ENCODE measurements at places on chromosomes 1 and 21.

GRCh38 chr1:116064616-116065015, 46.6 kb upstream of the MAB21L3 start:
- no peak for DNase-seq

DNA sequence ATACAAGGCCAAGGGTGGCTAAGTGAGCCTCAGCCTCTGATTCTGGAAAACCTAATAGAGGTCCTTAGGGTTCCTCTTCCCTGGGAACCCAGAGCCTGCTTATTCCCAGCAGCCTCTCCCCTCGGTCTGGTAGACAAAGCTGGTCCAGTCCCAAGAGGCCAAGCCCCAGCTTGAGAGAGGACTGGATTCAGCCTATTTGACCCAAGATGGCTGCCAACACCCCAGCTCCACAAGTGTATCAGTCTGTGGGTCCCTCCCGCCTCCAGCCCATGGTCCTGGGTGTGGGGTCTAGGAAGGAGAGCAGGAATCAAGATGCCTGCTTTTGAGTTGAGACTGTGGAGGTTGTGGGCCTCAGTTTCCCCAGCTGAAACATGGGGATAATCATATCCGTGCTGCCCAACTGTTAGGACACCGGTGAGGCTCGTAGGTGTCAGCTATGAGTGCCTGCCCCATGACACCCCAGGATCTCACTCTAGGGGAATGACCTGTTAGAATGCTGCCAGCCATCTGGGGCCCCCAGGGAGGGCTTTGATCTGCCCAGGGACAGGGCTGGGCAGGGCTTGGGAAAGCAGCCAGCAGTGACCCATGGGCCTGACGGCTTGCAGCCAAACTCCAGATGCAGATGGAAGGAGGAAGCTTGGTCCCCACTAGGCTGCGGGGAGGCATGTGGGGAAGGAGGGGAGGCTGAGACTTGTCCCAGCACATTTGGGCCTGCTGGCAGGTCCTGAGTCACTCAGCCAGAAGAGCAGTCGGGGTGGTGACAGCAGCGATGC, 45.4 kb downstream of the NUAK2 start:
- DNase-seq, result no peak

DNA sequence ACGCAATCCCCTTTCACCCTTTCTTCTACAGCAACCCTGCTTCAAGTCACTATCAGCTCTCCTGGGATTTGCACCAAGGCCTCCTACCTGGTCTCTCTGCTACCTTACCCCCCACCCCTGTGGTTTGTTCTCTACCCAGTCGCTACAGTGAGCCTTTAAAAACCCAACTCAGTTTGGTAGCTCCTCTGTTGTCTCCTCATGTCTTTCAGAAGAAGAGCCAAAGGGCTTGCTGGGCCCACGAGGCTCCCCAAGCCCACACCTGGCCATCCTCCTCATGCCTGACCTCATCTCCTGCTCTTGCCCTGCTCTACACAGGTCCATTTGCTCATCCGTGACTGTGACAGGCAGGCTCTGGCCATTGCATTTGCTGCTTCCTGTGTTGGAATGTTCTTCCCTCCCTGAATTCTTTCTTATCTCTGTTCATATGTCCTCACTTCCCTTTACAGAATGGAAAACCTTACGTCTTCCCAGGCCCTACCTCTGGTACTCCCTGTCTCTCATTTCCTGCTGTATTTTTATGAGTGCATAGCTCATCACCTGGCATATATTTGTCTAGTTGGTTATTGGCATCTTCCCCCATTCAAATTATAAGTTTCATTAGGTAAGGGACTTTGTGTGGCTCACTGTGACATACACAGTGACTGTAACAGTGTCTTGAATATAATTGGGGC, 3.3 kb downstream of the RGS16 start:
- no peak for DNase-seq

DNA sequence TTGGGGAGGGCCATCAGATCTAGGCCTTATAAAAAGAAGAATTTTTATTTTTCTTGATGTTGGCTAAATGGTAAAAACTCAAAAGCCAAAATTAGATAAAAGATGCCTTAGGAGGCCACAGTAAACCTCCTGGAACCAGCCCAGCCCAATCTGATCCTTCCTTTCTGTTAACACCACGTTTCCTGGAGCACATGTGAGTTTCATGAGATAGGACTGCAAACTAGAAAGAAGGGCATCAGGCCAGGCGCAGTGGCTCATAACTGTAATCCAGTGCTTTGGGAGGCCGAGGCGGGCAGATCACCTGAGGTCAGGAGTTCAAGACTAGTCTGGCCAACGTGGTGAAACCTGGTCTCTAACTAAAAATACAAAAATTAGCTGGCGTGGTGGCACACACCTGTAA, 6.7 kb downstream of the HSF2BP start:
- no peak for DNase-seq

- no peak for DNase-seq
Observed at GRCh38 chr21:15051644-15052458, 12.9 kb downstream of the NRIP1 start.

- DNase-seq, result no peak
Observed at GRCh38 chr21:36125512-36126207, 9.2 kb upstream of the CBR3 start.

DNA sequence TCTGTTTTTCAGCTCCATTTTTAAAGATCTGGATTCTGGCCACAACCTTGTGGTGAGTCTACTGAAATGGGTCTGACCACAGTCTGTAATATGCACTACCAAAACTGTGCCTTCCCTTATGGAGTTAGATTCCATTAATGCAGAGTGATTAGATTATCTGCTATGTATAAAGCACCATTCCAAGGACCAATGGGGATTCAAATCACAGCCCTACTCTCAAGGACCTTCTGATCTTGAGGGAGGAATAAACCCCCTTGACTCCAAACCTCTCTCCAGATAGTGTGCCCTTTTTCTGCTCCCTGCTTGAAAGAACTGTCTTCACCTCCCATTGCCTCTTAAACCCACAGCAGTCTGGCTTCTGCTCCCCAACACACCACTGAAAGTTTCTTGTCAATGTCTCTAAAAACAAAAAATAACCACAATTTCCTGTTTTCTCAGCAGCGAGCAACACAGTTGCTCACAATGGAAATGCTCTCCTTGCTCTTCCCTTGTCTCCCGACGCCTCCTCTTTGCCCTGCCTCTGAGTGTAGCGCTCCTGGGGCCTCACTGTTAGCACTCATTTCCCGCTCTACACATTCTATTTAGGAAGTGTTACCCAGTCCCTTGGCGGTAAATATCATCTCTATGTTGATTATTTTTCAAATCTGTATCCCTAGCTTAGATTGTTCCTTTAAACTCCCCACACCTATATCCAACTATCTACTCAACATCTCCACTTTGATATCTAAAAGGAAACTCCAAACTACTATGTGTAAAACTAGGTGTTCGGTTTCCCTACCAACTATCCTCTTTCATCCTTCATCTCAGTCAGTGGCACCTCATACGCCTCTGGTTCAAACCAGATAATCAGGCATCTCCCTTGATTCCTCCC, 13.6 kb downstream of the PCNX2 start:
- DNase-seq, result no peak

- DNase-seq, result no peak
Observed at GRCh38 chr1:50972766-50973165, 2.7 kb downstream of the CDKN2C start.

DNA sequence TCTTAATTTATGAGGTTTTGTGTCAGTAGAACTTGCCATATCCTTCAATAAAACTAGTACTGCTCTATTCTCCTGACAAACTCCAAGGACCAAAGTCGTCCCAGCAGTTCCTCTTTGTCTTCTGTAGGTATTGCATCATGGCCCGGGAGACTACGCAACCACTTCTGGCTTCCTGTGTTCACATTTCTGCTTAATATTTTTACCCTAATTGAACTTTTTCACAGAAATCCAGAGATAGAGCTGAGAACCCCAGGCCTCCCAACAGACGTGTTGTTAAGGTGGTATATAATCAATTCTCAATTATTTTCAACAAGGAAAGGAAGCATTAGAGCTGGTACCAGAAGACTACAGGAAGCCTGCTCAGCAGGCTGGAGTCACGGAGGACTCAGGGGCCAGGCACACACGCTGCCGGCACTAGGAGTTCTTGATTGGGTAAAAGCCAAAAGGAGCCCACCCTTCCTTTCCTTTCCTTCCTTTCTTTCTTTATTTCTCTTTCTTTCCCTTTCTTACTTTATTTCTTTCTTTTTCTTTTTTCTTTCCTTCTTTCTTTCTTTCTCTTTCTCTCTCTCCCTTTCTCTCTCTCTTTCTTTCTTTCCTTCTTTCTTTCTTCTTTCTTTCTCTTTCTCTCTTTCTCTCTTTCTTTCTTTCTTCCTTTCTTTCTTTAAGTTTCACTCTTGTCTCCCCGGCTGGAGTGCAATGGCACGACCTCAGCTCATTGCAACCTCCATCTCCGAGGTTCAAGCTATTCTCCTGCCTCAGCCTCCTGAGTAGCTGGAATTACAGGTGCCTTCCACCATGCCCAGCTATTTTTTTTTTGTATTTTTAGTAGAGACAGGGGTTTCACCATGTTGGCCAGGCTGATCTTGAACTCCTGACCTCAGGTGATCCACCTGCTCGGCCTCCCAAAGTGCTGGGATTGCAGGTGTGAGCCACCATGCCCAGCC, 173.7 kb downstream of the ZBTB18 start:
- DNase-seq, result no peak

DNA sequence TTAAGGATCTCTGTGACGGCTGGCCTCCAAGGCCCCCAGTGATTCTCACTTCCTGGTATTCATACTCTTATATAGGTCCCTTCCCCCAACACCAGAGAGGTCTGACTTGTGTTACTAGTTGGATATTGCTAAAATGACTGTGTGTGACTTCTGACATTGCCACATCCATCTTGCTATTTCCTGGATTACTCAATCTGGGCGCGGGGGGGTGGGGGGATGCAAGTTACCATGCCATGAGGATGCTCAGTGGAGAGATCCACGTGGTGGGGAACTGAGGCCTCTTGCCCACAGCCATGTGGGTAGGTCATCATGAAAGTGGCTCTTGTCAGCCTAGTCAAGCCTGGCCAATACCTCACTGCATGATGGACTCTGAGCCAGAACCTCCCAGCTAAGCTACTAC, 117.0 kb downstream of the UBE2U start:
- DNase-seq, result no peak

GRCh38 chr1:203511930-203512329, 18.0 kb downstream of the OPTC start:
- DNase-seq, result no peak

DNA sequence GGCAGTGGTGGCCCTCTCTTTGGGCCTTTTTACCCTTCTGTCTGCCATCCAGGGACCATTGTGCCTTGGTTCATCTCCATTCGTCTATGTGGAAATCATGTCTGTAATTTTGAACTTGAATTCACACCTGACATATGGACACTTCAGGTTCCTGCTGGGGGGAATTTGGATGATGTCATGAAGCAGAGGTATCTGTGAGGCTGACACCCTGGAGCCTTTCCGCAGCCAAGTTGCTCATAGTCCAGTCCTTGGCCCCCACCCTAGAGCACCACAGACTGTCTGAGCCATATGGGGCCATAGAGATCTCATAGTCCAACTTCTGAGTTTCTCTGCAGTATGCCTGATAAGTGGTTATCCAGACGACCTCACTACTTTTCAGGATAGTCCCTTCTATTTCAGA, 147.7 kb upstream of the CACNA1E start:
- no peak for DNase-seq

GRCh38 chr1:173775578-173776226, 48.8 kb upstream of the DARS2 start:
- no peak for DNase-seq

DNA sequence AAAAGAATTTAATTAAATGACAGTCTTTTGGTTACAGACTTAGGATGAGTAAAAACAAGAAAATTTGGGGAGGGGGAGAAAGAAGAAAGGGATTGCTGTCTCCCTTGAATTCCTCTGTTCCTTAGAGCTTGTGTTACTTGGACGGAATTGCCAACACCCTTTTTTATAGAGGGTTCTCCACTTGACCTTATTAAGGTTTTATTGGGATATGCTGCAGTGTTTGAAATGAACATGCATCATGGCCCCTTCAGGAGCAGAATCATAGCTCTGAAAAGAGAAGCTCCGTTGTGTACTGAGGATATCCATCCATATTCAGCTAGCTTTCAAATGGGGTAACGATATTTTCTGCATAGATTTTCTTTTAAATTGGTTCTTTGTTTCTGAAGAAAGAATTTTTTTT, 48.2 kb upstream of the DNASE2B start:
- no peak for DNase-seq

DNA sequence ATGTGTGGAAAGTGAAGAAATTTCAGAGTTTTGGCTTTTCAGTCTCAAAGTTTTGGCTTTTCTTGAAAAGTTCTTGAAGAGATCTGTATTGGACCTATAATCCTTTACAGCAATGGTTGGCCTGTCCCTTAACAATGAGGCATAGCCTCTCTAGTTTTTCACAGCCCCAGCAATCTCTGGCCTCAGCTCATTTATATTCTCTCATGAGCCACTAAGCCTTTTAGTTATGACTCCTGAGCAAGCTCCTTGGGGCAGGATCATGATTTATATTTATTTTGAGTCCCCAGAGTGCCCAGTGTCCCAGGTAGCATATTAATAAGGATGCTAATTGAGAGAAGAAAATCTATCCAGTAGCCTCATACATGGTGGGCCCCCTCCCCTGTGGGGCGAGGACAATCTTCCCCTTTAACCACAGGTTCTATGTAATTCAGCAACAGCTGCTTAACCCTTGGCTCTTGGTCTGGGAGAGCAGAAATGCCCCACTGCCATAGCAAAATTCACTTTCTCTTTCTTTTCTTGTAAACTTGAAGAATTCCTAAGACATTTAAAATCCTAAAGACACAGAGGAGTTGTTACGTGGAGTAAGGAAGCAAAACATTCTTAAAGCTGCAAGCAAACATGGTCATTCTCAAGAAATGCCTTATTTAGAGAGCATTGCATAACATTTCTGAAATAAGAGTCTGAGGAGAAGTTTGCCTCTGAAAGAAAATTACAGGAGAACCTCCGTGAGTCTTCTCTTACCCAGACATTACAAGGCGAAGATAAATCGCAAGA, 6.3 kb downstream of the NGF start:
- DNase-seq, result no peak

GRCh38 chr1:51924455-51924854, 45.9 kb upstream of the NRDC start:
- DNase-seq, result no peak

- no peak for DNase-seq
Observed at GRCh38 chr1:47725000-47725473, 272.1 kb downstream of the TRABD2B start.

GRCh38 chr1:106498238-106498637, 558.2 kb upstream of the PRMT6 start:
- DNase-seq, result no peak

DNA sequence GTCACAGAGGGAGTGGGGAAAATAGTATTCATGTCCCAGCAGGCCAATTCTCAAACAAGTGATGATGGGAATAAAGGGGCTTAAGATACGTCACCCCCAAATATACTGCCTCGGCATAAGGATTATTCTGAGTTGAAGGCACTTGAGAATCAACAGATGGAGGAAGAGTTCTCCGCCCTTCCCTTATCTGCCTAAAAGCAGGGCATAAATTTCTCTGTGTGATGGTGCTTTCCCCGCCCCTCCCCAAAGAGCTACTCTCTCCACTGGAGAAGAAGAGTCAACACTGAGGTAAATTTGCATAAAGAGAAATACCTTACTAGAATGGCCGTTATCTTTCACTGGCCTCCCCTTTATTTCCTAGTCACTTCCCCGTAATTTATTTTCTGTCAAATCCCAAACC, 18.7 kb downstream of the BECN2 start:
- no peak for DNase-seq

Data from putamen (tissue), 1 donor.